ENCODE measurements at places on chromosomes 4 and X.

GRCh38 chr4:27881705-27882104 lies 1021.1 kb downstream of the STIM2 start:
- DNase-seq, result no peak

- DNase-seq, result no peak
Observed at GRCh38 chr4:130306566-130306965, 1210.6 kb downstream of the C4orf33 start.

GRCh38 chrX:139766545-139766983 lies 58.6 kb upstream of the MCF2 start:
- DNase-seq, result no peak

GRCh38 chr4:95432466-95432865 lies 116.3 kb downstream of the UNC5C start:
- DNase-seq, result no peak

- DNase-seq, result no peak
Observed at GRCh38 chr4:74370912-74371311, 6.0 kb downstream of the EREG start.

DNA sequence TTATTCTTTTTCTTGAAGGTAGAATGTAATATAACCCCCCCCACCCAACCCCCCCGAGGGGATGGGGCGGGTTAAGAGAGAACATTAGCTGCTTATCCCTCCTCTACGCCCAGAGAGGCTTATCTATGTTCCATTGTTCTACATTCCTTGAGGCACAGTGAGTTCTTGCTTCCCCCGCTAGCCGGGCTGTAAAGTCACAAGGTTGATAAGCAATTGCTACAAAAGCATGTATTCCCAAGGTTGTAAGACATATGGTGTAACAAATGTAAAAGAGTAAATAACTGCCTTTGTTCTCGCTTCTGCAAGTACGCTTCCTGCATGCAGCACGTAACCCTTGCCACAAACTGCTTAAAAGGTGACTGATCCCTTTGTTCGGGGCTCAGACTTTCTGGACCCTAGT lies 8.2 kb downstream of the DCAF8L2 start:
- DNase-seq, result no peak

- DNase-seq, result no peak
Observed at GRCh38 chr4:135277980-135278315, 1076.4 kb upstream of the PABPC4L start.

DNA sequence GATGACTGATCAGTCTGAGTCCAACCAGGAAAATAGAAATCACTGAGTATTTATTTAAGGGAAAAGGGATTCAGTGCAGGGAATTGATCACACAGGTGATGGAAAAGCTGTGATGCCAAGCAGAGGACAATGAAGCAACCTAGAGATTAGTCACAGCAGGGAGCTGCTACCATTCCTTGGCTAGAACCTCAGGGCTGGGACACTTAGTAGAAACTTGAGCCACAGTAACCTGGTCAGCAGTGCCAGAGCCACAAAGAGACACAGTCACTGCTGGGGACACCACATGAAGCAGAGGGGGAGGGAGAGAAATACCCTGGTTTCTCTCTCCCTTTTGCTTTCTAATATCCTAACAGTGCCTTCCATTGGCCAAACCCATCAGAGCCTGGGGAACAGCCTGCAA lies 38.7 kb downstream of the RTL9 start:
- DNase-seq, result no peak

DNA sequence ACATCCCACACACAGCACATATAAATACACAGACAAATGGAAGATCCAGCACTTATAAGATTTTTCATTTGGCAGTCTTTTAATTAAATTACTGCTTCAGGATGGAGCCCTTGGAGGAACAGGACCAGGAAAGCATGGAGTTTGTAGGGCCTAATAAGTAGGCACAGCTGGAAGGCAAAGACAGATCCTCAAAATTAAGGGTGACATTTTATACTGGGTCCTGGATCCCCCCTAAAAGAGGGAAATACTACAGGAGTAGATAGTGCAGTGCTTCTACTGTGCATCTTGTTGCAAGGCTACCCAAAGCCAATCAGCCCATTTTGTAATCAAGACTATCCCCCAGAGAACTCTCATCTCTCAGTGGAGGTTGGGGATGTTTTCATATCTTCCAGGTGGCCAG lies 1860.7 kb upstream of the PCDH10 start:
- DNase-seq, result no peak

- no peak for DNase-seq
Observed at GRCh38 chr4:1614502-1614853, 69.6 kb downstream of the FAM53A start.

- DNase-seq, result no peak
Observed at GRCh38 chr4:148126825-148127224, 315.4 kb downstream of the NR3C2 start.

DNA sequence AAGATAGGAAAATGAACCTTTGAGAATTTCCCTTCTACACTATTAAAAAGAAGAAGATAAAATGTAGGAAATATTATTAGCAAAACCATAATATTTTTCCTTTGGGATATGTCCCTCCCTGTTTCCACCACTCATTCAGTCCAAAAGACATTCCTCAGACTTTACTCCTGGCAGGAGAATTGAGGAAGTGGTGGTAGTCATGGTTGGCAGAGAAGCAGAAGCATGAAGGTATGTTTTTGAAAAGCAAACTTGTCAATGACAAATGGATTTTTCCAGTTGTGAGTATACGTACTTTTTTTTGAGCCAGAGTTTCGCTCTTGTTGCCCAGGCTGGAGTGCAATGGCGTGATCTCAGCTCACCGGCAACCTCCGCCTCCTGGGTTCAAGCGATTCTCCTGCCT lies 13.7 kb downstream of the STAG2 start:
- DNase-seq, result no peak

- no peak for DNase-seq
Observed at GRCh38 chr4:173013232-173013930, 155.2 kb upstream of the GALNT7 start.

- DNase-seq, result no peak
Observed at GRCh38 chr4:71004281-71004851, 10.9 kb downstream of the DCK start.

DNA sequence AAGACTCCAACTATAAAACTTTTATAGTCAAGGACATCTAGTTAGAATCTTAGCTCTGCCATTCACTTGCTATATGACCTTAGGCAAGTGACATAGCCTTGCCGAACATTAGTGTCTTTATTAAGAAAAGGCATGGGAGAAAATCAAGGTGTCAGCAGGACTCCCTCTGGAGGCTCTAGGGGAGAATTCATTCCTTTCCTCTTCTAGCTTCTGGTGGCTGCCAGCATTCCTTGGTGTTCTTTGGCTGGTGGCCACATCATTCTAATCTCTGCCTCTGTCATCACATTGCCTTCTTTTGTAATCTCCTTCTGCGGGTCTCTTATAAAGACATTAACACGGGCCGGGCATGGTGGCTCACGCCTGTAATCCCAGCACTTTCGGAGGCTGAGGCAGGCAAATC lies 99.8 kb downstream of the PPP1R2C start:
- peak; percentile 1 for DNase-seq

- no peak for DNase-seq
Observed at GRCh38 chr4:95267081-95267480, 281.7 kb downstream of the UNC5C start.

- DNase-seq, result peak; percentile 4
Observed at GRCh38 chr4:151152028-151152427, 52.6 kb downstream of the RPS3A start.

- DNase-seq, result no peak
Observed at GRCh38 chrX:104189837-104190236, 23.6 kb downstream of the FAM199X start.

DNA sequence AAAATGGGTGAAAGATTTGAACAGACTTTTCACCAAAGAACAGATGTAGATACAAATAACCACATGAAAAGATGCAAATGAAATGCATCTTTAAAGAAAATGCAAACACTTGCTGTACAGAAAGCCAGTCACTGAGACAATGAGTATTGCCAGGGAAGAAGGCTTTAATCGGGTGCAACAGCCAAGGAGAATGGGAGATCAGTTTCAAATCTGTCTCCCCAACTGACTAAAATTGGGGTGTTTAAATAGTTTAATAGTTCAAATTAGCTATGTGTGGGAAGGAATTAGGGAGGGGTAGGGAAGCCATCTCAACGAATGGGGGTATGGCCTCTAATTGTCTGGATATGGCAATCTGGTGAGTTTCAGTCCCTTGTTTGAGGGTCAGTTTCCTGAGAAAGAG lies 295.4 kb downstream of the PTTG2 start:
- no peak for DNase-seq

GRCh38 chrX:153492543-153492942 lies 2.2 kb upstream of the BGN start:
- DNase-seq, result no peak

DNA sequence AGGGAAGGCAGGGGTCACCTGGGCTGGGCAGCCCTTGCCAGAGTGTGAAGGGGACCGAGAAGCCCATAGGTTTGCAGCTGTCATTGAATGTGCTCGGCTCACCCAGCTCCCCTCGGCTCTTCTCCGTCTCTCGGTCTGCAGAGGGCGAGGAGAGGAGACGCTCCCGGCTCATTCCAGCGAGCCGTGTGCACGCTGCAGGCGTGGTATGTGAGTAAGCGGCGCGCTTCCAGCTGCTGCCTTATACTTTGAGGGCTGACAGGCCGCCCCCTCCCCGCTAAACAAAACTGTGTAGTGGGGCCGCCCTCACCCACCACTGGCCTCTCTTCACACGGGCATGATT lies 23.0 kb upstream of the BCORL1 start:
- DNase-seq, result no peak

DNA sequence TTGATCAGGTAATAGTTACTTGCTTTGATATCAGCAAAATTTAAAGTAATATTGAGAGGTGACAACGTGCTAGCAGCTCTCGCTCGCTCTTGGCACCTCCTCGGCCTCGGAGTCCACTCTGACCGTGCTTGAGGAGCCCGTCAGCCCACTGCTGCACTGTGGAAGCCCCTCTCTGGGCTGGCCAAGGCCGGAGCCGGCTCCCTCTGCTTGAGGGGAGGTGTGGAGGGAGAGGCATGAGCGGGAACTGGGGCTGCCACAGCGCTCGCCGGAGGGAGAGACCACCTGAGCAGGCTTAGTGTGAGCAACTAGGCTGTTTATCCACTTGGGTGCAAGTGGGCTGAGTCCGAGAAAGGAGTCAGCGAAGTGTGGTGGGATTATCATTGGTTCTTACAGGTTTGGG lies 455.7 kb upstream of the PCDH7 start:
- DNase-seq, result no peak

- DNase-seq, result no peak
Observed at GRCh38 chrX:141467442-141467841, 117.1 kb downstream of the SPANXA1 start.

DNA sequence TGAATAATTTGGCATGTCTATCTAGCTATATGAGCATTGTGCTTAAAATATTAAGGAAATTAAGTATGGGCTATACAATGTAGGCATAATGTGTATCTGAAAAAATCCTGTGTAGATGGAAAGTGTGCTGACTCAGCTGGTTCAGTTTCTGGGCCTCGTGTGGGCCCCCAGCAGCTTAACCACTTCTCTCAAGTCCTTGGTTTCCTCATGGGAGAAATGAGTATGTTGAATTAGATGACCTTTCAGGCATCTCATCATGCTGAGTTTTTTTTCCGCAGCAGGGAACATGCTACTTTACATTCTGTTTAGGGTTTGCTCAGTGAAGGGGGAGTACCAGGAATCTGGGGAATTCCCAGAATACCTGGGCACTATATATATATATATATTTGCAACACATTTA lies 30.5 kb downstream of the RHOH start:
- no peak for DNase-seq

- no peak for DNase-seq
Observed at GRCh38 chr4:121199742-121200561, 35.8 kb upstream of the TNIP3 start.

- no peak for DNase-seq
Observed at GRCh38 chr4:182578402-182578801, 335.2 kb downstream of the TENM3 start.

DNA sequence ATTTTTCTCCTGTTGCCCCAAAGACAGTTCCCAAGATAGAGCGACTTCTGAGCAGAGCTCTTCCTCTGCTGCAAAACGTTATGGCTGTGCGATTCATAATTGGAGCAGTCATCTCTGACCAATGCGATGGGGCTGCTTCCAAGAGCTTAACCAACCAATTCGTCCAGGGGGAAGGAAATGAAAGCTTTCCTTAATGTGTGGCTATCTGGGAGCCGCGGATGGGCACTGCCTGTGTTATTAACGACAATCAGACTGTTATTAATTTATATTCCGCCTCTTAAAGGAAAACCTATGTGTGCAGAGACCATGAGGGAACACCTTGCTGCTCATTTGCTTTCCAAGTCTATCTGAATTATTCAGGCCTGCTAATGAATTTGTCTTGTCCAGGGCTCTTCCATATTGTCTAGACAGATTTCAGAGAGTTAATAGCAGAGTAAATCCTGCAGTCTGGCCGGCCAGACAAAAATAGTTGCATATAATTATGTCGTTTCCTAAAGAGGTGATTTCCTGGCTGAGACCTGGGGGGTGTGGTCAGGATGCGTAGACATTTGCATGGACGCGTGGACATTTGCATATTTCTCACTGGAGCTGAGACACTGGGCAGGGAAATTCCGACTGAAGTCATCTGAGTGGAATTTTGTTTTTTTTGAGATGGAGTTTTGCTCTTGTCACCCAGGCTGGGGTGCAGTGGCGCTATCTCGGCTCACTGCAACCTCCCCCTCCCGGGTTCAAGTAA lies 135.4 kb downstream of the HMX1 start:
- no peak for DNase-seq

- DNase-seq, result no peak
Observed at GRCh38 chr4:145830699-145831098, 107.9 kb downstream of the ZNF827 start.

- no peak for DNase-seq
Observed at GRCh38 chrX:104707572-104707971, 141.6 kb downstream of the IL1RAPL2 start.

- no peak for DNase-seq
Observed at GRCh38 chr4:72525938-72526337, 43.1 kb downstream of the ADAMTS3 start.

DNA sequence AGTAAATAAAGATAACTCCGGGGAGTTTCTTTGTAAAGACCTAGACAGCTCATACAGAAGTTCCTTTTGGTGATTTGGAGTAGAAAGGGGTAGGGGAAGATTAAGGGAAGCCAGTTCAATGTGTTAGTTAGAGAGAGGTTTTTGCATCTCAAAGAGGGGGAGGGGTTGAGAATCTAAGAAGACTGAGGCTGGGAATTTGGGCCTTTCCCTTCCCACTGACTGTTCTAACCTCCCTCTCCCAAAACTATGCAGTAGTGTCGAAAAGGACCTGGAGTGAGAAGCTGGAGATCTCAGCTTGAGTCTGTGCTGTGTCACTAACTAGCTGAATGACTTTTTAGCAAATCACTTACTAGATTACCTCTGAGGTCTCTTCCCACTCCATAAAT lies 55.7 kb upstream of the CCDC160 start:
- no peak for DNase-seq

- DNase-seq, result no peak
Observed at GRCh38 chrX:115177932-115178331, 11.3 kb upstream of the RBMXL3 start.

GRCh38 chrX:39731735-39732134 lies 366.0 kb downstream of the BCOR start:
- no peak for DNase-seq

DNA sequence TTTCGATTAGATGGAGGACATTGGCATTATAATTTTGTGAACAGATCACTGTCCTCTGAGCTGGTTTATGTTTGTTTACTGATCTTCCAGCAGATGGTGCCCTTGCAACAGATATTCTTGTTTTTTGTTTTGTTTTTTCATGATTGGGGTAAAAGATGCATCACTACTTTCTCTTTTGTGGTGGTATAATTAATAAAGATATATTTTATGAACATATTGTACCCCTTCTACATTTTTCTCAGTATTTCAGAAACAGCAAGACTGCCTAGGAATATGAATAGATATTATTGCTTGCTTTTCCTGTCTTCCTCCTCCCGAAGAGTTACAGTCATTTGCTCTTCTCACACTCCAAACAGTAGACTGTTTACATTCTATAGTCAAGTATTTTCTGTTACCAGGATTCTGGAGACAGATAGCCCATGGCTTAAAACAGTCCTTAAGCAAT lies 905.2 kb downstream of the TRAM1L1 start:
- DNase-seq, result peak; percentile 18

All from NCI-H2081 (cell line).